ENCODE measurements at places on chromosomes 3 and 15.

GRCh38 chr3:133490468-133491351 is 82.8 kb upstream of the CDV3 start:
- peak; percentile 45 for DNase-seq

GRCh38 chr15:42059661-42060476 is 34.5 kb downstream of the PLA2G4D start:
- peak; percentile 75 for DNase-seq

- DNase-seq: no peak
Observed at GRCh38 chr3:13828501-13829265, 51.2 kb downstream of the WNT7A start.

GRCh38 chr15:90654233-90655136 is 62.7 kb upstream of the BLM start:
- DNase-seq: no peak

DNA sequence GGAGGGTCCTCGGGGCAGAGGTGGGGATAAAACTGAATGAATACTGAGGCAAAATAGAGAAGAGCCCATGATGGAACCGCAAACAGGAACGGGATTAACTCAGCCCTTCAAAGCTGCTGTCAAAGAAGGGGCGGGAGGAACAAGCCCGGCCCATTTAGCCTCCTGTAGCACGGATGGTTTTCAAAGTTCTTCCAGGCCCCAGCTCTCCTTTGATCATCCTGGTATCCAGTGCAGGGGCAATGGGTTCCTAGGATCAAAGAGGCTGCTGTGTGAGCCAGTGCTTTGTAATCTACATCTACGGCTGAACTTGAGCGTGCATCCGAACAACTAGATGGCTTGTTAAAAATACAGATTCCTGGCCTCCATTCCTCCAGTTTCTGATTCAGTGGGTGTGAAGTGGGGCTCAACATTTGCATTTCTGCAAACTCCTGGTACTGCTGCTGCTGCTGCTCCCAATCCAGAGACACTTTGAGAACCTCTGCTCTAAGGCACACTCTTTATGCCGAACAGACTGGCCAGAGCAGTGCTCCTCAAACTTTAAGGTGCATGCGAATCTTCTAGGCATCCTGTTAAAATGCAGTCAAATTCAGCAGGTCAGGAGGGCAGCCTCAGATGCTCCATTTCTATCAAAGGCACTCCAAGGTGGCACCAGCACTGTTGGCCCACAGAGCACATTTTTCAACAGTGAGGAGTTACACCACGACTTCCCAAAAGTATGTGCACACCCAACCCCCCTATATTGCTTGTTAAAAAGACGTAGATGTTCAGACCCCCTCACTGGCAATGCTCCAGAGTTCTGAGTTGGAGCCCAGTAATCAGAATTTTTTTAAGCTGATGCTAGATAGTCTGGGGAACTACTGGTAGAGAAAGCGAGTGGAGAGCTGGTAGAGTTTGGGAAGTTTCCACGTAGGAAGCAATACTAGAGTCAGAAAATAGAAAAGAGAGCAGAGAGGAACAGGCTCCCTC is 5.6 kb downstream of the GALNT15 start:
- no peak for DNase-seq

DNA sequence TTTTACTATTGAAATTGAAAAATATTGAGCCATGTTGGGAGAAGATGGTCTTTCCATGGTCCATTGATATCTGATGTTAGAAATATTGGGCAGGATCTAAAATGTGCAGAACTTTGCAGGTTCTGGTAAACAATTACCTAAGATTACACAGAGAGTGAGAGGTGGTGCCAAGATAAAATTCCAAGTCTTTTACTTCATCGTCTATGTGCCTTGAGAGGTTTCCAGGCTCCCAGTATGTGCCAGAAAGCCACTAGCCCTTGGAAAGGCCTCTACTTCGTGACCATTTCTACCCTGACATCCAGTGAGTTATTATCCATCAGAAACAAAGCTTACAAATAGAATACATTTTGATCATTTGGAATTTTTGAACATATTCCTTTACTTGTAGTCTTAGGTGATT is 27.6 kb downstream of the CD200 start:
- no peak for DNase-seq

DNA sequence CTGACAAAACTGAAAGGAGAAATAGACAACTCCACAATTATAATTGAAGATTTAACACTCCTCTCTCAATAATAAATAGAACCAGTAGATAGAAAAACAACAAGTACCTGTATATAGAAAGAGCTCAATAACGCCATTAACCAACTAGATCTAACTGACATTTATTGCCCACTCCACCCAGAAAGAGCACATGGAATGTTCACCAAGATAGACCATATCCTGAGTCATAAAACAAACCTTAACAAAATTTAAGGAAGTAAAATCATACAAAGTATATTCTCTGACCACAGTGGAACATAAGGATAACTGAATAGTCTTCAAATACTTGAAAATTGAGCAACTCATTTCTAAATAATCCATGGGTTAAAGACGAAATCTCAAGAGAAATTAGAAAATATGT is 25.1 kb downstream of the KBTBD12 start:
- DNase-seq: no peak

DNA sequence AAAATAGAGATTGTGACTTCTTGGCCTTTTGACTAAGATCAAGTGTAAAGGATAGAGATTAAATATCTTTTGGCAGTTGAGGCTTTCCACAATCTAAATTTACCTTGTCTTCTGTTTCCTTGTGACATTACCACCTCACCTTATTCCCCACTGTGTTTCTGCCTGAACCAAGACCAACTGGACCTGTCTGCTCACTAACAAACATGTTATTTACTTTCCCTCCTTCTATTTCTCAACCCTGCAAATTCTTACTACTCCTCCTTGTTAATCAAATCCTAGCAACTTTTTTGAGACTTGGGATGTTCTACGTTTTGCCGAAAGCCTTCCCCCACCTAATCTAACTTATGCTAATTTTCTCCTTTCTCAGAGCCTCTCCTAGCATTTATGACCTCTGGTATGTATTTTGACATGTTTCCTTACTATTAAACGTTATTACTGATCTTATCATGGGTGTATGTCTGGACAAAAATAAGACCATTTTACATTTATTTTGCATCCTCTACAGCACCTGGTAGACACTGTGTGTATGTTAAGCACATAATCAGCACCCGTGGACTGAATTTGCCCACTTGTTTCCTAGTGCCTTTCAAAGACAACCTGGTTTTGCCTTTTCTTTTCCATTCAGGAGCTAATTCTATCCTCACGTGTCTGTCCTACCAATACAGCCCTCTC is 7.6 kb upstream of the CCNL1 start:
- DNase-seq: no peak

DNA sequence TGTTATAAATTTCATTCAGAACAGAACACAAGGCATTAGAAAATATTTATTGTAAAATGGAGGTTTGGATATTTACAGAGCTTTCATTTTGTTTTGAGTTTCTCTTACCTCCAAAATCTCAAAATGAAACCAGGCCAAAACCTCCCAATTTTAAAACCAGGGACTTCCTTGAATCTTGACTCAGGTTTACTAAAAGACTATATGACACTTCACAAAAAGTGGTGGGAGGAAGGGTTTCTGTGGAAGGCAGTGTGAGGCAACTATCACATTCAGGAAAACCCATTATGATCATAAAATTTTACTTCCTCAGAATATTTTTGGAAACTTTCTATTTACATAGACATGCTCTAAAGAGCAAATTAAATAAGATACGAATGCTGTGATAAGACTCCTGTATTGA is 205.8 kb upstream of the EOMES start:
- no peak for DNase-seq

GRCh38 chr15:48333540-48333939 is 2.3 kb downstream of the DUT start:
- DNase-seq: no peak

- no peak for DNase-seq
Observed at GRCh38 chr15:47504624-47505256, 212.6 kb upstream of the SEMA6D start.

DNA sequence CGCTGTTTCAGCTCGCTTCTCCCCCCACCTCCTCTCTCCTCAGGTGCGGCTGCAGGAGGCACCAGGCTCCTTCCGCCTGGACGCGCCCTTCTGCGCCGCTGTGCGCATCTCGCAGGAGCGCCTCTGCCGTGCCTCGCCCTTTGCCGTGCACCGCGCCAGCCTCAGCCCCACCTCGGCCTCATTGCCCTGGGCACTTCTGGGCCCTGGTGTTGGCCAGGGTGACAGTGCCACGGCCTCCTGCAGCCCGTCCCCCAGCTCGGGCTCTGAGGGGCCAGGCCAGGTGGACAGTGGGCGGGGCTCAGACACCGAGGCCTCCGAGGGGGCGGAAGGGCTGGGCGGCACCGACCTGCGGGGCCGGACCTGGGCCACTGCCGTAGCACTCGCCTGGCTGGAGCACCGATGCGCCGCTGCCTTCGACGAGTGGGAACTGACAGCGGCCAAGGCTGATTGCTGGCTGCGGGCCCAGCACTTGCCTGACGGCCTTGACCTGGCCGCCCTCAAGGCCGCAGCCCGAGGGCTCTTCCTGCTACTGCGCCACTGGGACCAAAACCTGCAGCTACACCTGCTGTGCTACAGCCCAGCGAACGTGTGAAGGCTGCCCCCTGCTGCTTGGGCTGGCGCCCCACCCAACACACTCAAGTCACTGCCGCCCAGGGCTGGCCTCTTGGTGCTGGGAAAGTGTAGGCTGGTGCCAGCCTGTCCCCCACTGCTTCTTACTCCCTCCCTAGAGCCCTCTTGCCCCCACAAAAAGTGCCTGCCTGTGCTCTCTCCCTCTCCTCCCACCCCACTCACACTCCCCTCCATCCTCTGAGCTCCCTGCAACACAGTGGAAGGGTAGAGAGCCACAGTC is 7.1 kb downstream of the ALG3 start:
- no peak for DNase-seq

DNA sequence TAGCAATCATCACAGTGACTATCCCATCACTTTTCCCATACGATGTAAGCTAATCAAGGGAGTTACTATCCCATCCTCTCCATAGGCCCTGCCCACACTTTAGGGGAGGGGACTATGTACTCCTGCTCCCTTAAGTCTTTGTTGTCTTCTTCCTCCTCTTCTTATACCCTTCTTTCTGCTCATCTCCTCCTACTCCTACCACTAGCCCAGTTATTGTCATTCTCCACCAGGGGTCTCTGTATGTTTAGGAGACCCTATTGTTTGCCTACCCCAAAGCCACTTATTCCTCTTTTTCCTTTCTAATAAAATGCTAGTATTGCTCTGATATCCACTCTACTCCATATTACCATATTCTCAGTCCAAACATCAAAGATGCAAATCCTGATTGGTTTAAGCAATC is 27.8 kb downstream of the STAC start:
- no peak for DNase-seq

DNA sequence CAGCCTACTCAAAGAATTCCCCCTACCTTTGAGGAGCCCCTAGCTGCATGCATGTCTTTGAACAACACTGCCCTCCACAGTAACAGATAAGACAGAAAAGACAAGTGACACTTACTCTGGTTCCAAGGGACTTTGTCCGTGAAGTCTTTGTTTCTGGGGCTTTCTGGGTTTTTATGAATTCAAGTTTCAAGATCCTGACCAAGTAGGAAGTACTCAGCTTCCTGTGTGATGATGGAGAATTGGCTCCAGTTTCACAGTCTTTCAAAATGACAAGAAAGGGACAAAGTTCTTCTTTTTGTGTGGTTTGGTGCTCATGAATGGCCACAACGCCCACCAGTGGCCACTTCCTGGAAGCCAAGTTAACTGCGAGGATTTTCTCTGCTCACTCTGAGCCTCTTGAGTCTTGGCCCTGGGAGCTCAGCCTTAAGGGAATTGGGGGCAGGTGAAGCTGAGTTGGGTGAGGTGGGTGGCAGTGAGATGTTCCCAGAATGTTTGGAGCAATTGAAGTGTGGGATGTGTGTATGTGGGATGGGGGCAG is at the start of gene CCR1:
Gene CCR1, minus strand, starts transcription at position 147 of the 538 bp plus-strand sequence. CDS start 4,000 bp downstream, outside the sequence.
- DNase-seq: peak; percentile 54

GRCh38 chr15:39411102-39411989 is 169.5 kb upstream of the THBS1 start:
- DNase-seq: no peak

GRCh38 chr3:132730891-132731580 is 8.8 kb upstream of the NPHP3 start:
- no peak for DNase-seq

DNA sequence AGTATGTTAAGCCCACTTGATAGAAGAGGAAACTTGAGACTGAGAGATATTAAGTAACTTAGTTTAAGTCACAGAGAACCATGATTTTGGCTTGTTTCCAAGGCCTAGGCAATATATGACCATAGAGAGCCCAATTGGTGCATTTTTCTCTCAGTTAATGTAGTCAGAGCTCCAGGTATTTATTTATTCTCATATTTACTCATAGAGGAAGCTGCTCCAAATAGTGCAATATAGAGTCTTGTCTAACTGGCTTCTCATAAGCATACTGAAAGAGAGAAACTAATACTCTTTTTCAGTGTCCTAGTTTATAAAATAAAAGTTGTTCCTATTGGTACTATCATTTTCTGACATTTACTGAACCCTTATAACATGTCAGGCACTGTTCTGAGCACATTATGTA is 15.2 kb downstream of the TRNT1 start:
- no peak for DNase-seq

DNA sequence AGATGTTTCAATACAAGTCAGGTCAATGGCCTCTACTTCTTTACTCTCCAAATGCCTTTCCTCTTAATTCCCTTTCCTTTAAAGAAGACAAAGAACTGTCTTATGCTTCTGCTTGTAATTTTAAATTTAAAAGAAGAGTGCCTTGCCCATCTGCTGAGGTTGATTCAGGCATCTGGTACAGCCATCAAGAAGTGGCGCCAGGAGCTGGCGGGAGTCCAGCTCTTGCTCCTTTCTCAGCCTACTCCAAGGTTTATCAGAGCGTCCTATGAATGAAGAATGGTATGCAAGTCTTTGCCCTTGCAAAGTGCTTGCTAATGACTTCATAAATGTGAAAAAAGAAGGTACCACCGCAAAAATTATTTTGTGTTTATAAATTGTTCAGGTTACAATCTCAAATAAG is 294.6 kb upstream of the TGFBR2 start:
- DNase-seq: no peak

GRCh38 chr3:49428752-49429080 is 408 bp downstream of the NICN1 start:
- no peak for DNase-seq

GRCh38 chr3:139227165-139227564 is 116.7 kb upstream of the MRPS22 start:
- no peak for DNase-seq

DNA sequence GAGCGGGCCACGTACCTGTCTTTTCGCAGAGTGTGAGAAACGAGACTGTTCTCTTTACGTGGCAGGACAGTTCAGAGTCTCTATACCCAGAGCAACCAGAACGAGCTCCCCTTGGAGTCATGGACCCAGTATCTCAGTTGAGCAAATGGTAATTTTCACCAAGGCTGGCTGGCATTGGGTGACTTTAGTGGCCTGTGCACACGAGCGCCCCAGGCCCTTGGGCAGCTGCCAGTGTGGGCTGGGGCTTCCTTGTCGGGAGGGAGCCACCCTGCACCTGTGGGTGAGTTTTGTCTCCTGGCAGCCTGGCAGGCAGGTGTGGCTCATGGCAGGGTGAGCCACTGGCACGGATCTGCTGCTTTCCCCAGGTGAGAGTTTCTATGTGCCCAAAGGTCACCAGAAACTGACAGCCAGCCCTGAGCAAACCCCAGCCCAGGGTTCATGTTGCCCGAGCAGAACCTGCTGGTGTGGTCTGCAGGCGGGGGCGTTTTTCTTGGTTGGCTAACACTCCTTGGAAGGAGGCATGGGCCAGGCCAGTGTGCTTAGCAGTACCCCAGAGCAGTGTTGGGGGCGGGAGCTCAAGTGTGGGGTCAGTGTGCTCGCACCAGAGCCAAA is 135.0 kb downstream of the TJP1 start:
- DNase-seq: no peak

- no peak for DNase-seq
Observed at GRCh38 chr3:156471431-156471830, 83.5 kb downstream of the SSR3 start.

- peak; percentile 33 for DNase-seq
Observed at GRCh38 chr3:196611761-196612483, 27.6 kb upstream of the NRROS start.

Data from activated CD4-positive, alpha-beta T cell treated with anti-CD3 and anti-CD28 coated beads, Interleukin-2, amount 10 ng/mL, durations not matched to agents 7 days and 5 days (primary cell).